ENCODE measurements at places on chromosomes 3 and 15. TPM values are rescaled to one million over a fixed set of nuclear protein-coding genes. Genes with fewer than 3 reads are reported as not detected.

- no peak for DNase-seq
These were observed 23.0 kb upstream of the MUC20 start for GRCh38 chr3:195697582-195698324.

DNA sequence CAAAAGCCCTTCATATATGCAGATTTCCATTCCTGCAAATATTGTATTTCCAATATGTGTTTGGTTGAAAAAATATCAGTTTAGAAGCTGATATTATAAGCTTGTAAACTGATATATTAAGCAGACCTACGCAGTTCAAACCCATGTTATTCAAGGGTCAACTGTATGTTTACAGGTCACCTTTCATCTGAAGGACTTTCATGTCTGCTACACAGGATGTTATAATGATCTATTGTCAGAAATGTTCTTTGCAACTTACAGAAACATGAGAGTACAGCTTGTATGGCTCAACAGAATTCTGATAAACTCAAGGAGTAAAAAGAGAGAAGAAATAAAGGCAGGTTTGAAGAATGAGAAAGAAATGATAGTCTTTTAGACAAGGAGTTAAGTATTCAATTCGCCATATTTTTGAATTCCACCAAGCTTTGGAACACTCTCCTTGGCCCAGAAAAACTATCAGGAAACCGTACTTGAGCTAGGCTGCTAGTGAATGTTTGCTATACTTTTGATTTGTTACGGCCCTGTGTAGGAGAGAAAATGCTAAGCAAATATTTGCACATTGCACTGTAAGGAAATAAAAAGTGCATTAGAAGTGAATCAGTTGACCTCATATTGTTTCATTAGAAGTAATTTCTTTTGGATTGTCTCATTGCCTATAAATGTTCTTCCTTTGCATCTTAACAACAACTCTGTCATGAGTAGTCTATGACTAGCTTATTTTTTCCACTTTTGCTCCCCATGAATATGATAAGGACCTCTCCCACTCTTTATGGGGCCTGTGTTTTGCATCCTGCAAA, 81.2 kb downstream of the NEK11 start:
- no peak for DNase-seq

- DNase-seq, result no peak
These were observed 319.0 kb downstream of the MECOM start for GRCh38 chr3:169344465-169344864.

DNA sequence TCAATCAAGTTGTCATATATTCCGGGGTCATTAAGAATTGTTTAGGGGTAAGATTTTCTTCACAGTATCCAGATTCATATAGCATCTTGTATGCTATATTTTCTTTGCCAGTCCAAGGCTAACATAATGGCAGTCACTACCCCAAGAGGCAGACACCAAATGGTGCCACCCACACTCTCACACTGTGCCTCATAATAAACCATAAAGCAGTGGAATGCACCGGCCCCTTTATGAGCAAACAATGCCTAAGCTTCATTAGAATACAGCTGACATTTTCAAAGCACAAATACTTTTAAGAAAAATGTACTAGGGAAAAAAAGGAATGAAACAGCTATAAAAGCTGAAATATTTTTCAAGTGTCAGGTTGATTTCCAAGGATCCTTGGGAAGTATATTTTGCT, 121.6 kb downstream of the TFDP2 start:
- no peak for DNase-seq

SLC9C1 gene
- not detected for total RNA-seq

UACA gene
- 13.7 TPM for total RNA-seq
